ENCODE measurements at places on chromosomes 11 and 22.

- no peak for DNase-seq
Measured at GRCh38 chr11:83061883-83062282, 9.8 kb downstream of the RAB30 start.

DNA sequence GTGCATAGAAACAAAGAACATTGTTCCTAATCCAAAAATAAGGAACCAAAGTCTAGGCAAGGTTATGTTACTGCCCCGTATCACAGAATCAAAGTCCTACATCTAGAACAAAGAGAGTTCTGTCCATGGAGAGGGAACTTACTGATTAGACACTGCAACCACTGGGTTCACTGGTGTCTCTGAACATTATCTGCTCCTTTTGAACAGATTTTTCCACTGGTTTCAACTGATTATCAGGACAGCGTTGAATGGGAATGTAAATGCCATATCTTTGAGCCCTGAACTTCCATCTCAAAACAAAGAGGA, 20.1 kb upstream of the OR8D2 start:
- no peak for DNase-seq

DNA sequence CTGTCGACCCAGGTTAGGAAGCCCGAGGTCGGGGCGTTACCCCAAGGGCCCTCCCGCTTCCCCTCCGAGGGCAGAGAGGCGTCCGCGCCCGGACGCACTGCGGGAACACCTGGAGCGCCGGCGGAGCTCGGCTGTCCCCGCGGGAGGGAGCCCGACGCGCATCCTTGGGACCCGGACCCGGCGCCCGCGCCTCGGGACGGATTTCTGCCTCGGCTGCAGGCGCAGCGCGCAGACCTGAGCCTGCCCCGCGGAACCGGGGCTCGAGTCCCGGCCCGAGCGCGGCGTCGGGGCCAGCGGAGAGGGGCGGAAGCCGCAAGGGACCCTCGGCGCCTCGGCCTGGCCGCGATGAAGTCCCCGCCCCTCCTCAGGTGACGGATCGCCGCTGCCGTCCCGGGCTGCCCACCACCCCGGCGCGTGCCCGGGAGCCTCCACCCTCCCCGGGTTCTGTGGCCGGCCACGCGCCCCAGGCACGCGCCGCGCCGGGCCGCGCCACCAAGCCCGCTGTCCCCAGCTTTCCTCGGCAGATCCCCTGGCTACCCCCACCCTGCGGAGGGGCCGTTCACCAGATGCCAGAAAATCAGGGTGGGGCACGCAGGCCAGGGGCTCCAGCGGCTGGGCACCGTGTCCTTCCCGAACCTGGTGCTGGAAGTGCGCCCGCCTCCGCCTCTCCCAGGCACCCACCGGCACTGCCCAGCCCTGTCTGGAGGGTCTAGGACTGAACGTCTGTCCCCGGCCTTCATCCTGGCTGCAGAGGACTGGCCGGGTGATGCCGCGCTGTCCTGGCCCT, 410 bp downstream of the GLB1L3 start:
- DNase-seq = no peak

- no peak for DNase-seq
Measured at GRCh38 chr11:34147581-34147980, 42.2 kb downstream of the NAT10 start.

- peak; percentile 84 for DNase-seq
Measured at GRCh38 chr22:50548921-50549790, 3.5 kb downstream of the KLHDC7B start.

Measured in spleen (tissue), 13 donors.